ENCODE measurements at places on chromosomes 2 and 18.
A peak's percentile ranks its signal among the peaks of the same experiment; 100 is the strongest.

- H3K36me3 ChIP-seq, result no peaks in the 10 kb centered on the region
- H3K27ac ChIP-seq, result peak overlapping the region; percentile 100
Observed at GRCh38 chr2:45650851-45651414, 542 bp upstream of the PRKCE start.

DNA sequence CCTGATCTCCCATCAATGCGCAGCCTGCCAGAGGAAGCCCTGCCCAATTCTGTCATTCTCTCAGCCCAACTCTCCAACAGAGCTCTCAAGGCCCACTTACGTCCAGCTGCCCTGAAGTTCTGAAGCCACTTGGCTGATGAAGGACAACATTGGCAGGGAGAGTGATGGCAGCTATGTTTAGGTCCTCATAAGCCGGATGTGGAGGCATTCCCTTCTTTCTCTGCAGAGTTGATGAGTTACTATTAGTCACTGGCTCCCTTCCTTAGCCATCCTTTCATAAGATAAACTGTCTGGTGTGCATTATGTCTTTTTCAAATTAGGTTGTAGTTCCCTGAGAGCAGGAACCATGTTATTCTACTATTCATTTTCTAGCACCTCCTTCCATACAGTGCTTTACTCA lies 22.5 kb upstream of the TACR1 start:
- peaks cover 35% of the 10 kb centered on the region for H3K4me1 ChIP-seq
- peak overlapping the region; percentile 90 for H3K27ac ChIP-seq
- H3K27me3 ChIP-seq, result peaks cover 2% of the 10 kb centered on the region
- DNase-seq, result peak; percentile 75
- peaks cover 9% of the 10 kb centered on the region for H3K36me3 ChIP-seq

DNA sequence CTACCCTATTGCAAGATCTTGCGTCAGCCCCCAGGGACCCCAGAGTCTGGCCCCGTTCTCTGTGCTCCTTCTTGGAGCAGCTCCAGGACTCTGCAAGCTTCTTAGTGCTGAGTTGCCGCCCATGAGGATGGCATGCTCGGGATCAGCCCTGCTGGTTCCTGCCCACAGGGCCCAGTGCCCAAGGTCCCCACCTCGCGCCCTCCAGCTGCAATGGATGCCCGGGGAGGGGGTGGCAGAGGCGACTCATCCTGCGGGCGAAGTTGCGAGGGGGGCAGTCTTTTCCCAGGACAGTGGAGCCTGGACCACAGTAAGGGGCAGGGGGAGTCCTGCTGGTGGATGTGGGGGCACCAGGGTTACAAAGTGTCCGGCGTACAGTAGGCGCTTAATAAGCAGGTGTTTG lies 261.9 kb downstream of the BCL2 start:
- H3K4me1 ChIP-seq, result peaks cover under 1% of the 10 kb centered on the region
- peaks cover 19% of the 10 kb centered on the region for H3K27me3 ChIP-seq
- H3K36me3 ChIP-seq, result no peaks in the 10 kb centered on the region

DNA sequence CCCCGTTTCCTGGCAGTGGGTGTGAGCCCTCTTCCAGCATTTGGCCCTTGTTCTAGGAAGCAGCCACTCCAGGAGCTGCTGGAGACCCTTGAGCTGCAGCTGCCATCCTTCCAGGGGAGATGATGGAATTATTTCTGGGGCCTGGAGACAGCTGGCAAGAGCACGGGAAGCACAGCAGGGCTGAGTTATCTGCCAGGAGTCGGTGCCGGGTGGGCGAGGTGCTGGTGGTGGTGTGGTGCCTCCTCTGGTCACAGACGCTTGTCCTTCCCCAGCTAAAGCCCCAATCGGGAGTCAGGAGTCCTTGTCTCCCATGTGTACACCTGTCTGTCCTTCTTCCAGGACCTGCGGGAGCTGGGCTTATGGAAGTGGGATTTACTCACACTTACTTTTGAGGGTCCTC lies 36.0 kb downstream of the DPYSL5 start:
- H3K27ac ChIP-seq, result no peak overlapping the region
- H3K4me1 ChIP-seq, result no peaks in the 10 kb centered on the region
- no peaks in the 10 kb centered on the region for H3K36me3 ChIP-seq

GRCh38 chr2:263774-264492 lies at the start of gene SH3YL1:
SH3YL1 (minus strand) TSS chr2:264032; CDS start chr2:263984, 48 bp downstream.
- peaks cover 34% of the 10 kb centered on the region for H3K36me3 ChIP-seq
- no peak for DNase-seq
- H3K27ac ChIP-seq, result peak within 1 kb of the TSS; percentile 93
- no peaks in the 10 kb centered on the region for H3K27me3 ChIP-seq
- H3K4me1 ChIP-seq, result peaks cover 27% of the 10 kb centered on the region
- H3K4me3 ChIP-seq, result peak within 1 kb of the TSS; percentile 97

DNA sequence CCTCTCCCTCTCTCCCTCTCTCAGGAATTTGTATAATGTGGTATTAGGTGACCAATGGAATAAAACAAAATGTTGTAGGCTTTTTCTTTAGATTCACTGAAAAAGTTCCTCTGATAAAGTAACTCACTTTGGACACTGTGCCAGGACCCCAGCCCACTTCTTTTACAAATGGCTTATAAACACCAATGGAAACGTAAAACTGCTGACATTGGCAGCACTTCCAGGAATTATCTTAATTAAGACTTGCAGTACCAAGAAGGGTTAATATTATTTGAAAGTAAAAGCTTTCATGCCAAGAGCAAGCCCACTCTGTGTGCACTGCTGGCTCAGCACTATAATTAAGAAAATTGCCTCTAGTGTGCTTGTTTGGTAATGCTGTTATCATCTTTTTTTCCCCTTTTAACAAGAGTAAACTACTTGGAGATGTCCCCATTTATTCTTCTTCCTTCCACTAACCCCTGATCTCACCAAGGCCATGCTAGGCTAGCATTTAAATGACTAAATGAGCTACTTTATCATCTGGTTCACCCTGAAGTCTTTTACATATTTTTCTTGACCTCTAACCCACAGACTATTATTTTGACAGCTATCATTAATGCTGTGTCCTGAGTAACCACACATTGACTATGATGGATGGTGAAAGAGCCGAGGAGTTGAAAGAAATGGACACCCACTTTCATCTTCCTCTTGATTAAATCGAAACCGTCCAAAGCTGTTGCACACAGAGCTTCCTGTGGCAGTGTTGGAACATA lies 232.2 kb upstream of the ETAA1 start:
- H3K36me3 ChIP-seq, result no peaks in the 10 kb centered on the region
- H3K4me3 ChIP-seq, result no peak overlapping the region
- no peaks in the 10 kb centered on the region for H3K27me3 ChIP-seq
- no peak for DNase-seq
- no peak overlapping the region for H3K27ac ChIP-seq
- H3K4me1 ChIP-seq, result peaks cover 31% of the 10 kb centered on the region

- H3K27ac ChIP-seq, result no peak overlapping the region
- no peak for DNase-seq
- H3K4me3 ChIP-seq, result no peak overlapping the region
- peaks cover 2% of the 10 kb centered on the region for H3K27me3 ChIP-seq
- peaks cover 11% of the 10 kb centered on the region for H3K36me3 ChIP-seq
Observed at GRCh38 chr2:134282629-134283400, 28.9 kb downstream of the MGAT5 start.

DNA sequence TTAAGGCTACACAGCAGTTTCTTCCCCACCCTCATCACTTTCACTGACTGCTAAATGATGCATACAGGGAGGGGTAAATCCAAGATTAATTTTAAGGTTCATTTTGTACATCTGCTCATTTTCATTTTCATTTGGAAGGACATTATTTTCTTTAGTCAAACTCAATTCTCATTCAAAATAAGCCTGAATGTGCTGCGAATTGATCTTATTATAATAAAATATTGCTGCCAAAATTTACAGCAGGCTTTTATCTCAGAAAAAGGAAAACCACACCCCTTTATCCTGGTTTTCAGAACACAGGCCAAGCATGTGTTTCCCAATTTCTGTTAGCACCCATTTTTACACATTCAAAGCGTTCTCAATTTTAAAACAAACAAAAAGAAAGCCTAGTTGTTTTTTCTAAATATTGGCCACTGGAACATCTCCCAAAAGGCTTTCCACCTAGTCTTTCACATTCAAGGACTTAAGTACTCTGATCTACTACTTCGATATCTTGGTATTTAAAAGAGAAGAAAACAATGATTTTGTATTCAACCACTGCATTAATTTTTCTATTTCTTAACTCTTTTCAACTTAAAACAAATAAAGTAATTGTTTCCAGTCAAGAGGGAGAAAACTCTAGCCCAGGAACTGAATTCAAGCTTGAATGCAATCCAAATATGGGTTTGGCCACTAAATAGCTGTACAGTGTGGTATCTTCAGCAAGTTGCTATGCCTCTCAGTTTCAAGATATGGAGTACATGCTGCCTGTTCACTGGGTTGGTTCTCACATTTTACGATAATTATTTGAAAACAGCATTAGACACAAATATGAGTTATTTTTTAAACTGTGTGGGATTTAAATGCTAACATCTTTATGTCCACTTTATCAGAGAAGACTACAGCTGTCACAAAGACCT lies 52.5 kb downstream of the CDH2 start:
- H3K27ac ChIP-seq, result peak overlapping the region; percentile 69
- peak overlapping the region; percentile 64 for H3K4me3 ChIP-seq
- DNase-seq, result no peak
- peaks cover 28% of the 10 kb centered on the region for H3K36me3 ChIP-seq

Measured in HFFc6 (cell line).